ENCODE measurements at places on chromosomes 5 and 9.

DNA sequence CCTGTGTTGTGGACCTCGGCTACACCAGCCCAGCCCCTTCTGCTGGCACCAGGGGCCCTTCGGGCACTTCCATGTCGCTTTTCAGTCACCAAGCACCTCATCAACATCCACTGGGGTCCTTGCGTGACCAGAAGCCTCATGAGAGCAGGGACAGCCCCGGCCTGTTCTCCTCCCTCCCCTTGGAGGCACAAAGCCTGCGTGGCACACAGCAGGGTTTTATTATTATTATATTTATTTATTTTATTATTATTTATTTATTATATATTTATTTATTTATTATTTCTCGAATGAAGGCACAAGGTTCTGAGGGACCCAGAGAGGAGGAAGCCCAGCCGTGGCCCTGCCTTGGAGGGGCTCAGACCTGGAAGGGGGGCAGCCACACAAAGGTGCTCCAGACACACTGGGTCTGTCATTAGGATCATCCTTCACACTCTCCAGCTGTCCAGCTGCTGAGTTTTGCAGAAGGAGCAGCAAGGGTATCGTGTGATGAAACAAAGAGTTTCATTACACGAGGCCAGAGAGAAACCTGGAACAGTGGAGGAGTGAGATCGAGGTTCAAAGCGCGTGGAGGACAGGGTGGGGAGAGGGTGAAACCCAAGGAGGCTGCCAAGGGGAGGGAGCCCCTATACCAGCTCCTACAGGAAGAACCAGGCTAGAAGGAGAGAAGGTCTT lies 5.2 kb downstream of the VAV2 start:
- DNase-seq, result peak; percentile 14

GRCh38 chr5:73236541-73237128 lies 63.6 kb downstream of the TMEM174 start:
- DNase-seq, result no peak

GRCh38 chr9:133238272-133238850 lies 29.3 kb upstream of the OBP2B start:
- peak; percentile 99 for DNase-seq

- no peak for DNase-seq
These were observed 289.7 kb downstream of the CDK5RAP2 start for GRCh38 chr9:120289990-120290975.

DNA sequence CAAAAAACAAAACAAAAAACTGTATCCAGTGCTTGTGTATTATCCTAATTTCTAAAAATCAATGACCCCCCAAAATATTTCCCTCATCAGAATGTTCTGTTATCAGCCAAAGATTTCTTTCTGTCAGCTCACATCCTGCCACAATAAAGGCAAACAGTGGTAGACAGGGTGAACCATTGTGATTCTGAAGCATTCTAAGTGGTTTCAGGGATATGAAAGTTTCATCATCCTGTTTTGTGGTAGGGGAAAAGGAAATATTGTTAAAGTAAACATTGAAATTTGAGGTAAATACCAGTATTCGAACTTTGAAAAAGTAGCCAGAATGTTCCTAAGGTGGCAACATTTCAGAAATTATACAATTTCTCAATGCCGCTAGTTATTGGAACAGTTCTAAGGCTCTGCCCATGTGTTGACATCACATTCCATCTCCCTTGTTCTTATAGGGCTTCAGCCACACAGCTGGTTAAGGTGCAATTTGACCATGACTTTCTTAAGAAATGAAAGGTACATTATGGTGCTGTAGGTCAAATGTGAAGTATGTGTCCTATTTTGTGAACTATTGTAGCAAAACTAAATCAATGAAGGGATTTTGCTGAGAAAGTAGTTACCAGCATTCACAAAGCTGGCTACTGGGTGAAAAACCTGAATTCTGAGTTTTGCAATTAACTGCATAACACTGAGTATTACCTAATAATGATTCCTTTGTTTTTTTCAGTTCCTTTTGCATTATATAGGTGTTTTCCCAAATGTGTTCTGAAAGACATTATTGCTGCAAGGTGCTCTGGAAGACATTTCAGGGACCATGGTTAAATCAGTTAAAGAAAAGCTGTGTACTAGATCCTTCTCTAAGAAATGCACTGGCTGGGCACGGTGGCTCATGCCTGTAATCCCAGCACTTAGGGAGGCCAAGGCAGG lies 107.6 kb upstream of the RASGRF2 start:
- DNase-seq, result no peak

GRCh38 chr9:28841775-28842174 lies 1268.5 kb upstream of the C9orf72 start:
- no peak for DNase-seq

- DNase-seq, result no peak
These were observed at the start of gene IFNA2 for GRCh38 chr9:21385131-21385670. TSS of gene IFNA2 (minus strand) at chr9:21385398. CDS start at chr9:21385329, 69 bp downstream.

DNA sequence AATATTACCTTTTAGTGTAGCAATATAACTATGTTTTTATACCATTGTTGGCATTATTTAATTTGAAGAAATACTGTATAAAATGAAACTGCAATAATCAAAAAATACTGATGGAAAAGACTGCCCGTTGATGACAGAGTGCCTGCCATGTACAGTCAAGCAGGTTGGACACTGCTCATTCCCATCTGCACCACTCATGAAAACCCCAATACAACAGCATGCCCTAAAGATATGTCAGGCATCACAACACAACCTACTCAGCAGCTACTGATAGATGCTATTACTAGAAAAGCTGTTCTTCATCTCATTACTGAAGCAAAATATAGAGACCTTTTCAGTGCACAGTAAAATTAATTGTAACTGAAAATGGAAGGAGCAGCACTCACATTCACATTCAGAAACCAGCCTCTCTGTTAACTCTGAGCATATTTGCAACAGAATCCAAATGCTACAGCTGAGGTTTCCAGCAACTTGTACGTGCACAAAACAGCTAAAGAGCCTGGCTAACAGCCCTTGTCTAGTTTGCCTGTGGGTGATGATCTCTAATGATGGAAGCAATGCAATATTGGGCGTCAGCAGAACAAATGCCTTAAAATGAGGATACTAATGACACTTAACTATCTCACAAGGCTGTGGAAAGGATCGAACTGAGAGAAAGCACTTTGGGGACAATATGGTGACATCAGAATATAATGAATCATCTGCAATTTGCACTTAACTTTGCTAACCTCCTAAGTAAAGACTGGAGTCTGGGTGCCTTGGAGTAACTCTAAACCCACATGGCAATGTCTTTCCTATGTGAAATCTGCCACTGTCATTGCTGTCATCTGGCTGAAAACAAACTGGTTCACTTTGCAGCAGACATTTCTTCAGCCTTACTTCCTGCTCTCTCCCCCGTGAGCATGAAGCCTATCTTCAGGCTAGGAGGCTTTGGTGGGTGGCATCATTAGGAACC lies 195.3 kb upstream of the RASEF start:
- DNase-seq, result no peak

GRCh38 chr9:120768247-120768646 lies 25.0 kb downstream of the FBXW2 start:
- no peak for DNase-seq

- no peak for DNase-seq
These were observed 210.1 kb downstream of the ERCC6L2 start for GRCh38 chr9:96085491-96086143.

GRCh38 chr5:155616779-155617392 lies 603.3 kb downstream of the KIF4B start:
- DNase-seq, result no peak

DNA sequence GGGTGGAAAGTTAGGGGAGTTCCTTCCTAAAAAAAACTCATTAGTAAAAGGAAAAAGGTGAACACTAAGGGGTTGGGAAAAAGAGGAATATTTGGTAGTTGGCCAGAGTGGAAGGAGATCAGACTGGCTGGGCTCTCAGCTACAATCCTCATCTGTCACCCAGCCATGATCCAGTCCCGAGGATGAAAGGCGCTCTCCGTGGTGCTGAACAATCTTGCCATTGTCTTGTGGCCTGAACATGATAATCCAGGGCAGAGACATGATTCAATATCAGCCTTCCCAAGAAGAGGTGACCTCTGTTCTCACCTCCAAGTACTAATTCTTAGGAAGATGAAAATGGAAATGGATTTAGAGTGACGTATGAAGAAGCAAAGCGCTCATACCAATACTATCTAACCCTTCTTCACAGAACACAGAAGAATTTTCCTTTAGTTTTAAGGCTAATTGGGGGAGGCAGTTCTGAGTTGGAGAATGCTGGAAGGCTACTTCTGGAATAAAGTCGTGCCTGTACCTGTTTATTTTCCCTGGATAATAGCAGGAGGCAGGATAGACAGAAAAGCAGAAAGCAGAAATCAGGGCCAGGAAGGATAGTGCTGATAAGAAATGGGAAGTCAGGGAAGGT lies 36.6 kb upstream of the MYORG start:
- peak; percentile 53 for DNase-seq

DNA sequence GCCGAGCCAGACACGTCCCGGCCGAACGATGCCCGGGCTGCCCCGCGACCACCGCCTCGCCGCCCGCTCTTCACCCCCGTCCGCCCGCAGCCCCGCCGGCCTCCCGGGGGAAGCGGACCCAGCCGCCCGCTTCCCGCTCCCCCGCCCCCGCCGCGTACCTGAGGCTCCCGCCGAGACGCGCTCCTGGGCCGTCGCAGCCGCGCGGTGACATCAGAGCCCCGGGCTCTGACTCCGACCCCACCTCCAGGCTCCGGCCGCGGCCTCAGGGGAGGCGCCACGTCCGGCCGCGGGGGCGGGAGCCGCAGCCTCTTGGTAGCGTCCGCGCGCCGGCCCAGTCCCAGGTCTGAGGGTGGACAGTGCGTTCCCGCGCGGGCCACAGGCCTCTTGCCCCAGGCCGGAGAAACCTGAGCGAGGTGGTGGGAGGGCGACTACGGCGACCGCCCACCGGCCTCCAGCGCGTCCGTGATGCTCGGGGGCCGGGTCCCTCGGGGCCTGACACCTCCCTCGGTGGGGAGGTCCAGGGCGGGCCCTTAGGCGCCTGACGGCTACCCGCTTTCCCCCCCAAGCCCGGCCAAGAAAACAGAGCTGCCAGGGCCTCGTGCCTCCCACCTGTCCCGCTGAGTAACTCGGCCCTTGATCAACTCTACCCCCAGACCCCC lies at the start of gene SHROOM1:
Gene SHROOM1, minus strand, starts transcription at position 212 of the 659 bp plus-strand sequence. CDS start 4,507 bp downstream, outside the sequence.
- DNase-seq, result peak; percentile 73

DNA sequence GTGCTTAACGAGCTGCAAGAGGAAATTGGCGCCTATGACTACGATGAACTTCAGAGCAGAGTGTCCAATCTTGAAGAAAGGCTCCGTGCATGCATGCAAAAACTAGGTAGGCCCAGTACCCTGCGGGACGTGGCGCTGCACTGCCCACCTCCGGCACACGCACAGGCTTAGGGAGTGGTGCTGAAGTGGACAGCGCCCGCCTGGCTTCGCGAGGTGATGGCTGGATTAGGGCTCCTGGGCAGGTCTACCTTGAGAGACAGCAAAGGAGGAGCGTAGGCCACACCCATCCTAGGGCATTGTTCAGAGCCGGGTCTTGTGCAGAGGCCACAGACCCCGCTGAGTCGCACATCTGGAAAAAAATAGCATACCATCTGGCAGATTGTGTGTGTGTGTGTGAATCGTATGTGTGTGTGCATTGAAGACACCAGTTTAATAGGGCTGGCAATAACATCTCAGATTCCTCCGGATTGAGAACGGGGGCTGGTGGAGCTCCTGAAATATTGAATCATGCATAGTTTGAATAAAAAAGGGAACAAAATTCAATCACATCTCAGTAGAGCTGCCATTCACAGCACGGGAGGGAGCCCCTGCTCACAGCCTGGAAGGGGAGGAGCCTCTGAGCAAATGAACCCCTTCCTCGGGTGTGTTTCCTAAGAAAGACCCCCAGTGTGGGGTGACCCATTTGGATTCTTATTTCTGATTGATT lies 11.1 kb downstream of the OLFM1 start:
- peak; percentile 59 for DNase-seq

- DNase-seq, result no peak
These were observed 7.2 kb upstream of the LMNB1 start for GRCh38 chr5:126769703-126770102.

- no peak for DNase-seq
These were observed 372.8 kb upstream of the PIK3R1 start for GRCh38 chr5:67842806-67843205.

- DNase-seq, result peak; percentile 32
These were observed 654 bp downstream of the ADAMTS2 start for GRCh38 chr5:179344431-179345182.

- no peak for DNase-seq
These were observed 98.1 kb upstream of the ERBIN start for GRCh38 chr5:65828022-65828896.

- DNase-seq, result no peak
These were observed 10.2 kb downstream of the PPARGC1B start for GRCh38 chr5:149740341-149740740.

DNA sequence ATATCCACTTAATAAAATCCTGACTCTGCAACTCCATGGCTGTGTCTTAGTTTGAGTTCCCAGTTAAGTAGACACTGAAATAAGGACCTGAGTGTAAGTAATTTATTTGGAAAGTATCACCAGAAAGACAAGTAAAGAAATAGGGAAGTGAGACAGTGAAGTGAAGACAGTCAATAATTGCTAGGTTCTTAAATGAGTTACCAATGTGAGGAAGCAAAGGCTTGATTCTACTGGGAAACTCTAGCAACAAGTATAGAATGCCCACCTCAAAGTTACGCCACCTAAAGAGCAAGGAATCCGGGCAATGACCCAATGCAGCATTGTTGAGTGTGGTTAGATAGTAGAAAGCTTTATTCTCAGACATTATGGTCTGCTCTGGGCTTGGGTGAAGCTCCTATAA lies 383.9 kb downstream of the TLR4 start:
- DNase-seq, result no peak

DNA sequence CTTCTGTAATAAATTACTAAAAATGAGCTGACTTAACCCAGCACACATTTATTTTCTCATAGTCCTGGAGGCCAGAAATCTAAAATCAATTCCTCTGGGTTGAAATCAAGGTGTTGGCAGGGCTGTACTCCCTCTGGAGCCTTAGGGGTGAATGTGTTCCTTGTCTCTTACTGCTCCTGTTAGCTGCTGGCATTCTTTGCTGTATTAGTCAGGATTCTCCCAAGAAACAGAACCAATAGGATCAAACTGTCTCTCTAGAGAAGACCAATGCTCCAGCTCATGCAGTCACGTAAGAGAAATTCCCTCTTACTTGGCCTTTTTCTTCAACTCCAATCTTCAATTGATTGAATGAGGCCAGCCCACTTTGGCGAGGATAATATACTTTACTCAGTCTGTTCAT lies 15.3 kb upstream of the CD180 start:
- DNase-seq, result no peak

DNA sequence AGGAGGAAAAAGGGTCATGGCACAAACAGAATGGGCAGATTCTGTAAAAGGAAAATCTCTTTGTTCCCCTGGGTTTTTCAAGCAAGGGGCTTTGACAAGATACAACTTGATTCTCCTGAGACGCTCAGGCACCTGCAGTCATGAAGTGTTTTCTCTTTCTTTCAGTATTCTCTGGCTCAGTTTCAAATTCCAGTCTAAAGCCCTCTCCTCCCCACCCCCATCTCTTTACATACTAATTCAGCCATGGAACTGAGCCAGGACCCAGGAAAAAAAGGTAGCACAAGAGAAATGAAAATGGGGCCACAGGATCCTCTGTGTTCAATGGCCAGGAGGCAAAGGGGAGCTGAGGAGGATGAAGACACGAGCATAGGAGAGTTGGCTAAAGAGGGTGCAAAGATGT lies 408.4 kb downstream of the SPOCK1 start:
- DNase-seq, result no peak

- no peak for DNase-seq
These were observed 37.6 kb downstream of the STC2 start for GRCh38 chr5:173290477-173291131.
